ENCODE measurements at places on chromosomes 2 and 18.

DNA sequence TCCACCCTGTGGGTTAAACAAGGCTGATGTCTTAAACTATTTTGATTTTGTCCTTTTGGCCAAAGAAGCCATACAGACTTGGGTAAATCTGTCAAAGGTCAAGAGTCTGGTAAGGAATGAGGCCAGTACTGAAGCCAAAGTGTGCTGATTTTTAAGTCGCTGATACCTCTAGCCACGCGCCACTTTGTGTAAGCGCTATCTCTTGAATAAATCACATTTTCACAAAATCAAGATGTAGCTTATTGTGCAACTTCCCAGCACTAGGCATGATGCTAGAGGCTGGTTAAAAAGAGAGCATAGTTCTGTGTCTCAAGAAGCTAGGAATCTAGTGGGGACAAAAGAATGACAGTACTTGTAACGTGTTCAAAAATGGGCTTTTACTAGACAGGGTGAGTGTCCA is 510.6 kb upstream of the RAB6C start:
- no peak for ATAC-seq

- no peak for ATAC-seq
These were observed 17.9 kb upstream of the RMC1 start for GRCh38 chr18:23485386-23485785.

DNA sequence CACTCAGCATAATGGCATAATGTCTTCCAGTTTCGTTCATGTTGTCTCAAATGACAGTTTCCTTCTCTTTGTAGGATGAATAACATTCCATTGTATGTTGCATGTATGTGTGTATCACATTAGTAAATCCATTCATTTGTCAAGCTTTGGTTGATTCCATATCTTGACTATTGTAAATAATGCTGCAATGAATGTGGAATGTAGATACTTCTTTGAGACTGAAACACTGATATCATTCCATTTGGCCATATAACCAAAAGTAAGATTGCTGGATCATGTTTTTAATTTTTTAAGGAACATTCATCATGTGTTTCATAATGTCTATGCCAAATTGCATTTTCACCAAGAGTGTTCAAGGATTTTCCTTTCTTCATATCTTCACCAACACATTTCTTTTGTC is 1711.4 kb upstream of the PIK3C3 start:
- ATAC-seq = no peak

DNA sequence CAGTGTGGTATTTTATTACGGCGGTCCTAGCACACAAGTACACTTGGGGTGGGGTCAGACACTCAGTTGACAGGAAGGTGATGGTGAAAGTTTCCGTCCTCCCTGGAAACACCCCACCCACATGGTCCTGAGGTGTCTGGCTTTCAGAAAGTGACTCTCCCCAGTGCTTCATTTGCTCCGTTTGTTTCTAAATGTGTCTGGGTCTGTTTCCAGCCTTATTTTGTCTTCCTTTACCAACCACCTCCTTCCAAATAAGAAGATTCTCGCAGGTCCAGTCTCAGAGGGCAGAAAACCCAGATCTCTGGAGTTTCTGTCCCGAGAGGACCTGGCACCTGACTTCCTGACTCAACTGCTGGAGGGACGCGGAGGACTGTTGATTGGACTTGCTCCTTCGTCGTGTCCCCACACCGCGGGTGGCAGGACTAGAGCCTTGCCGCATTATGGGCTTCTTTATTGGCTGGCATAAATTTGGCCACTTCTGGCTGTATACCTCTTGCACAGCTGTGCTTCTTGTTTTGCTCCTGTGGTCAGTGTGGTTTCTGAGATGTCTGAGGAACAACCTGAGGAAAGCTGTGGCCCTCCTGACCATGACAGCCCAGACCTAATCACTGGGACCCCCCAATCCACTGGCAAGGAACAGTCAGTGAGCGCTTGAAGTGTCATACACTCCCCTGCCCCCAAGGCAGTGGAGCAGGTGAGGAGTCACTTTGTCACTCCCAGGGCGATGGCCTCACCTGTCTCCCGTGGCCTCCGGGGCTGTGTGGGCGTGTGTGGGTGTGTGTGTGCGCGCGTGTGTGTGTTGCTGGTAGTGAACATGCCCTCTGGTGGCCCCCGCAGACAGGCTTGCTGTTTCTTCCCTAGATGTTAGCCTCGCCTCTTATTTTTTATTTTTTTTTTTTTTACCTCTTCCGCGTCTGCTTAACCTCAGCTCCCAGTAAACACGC is 45.6 kb downstream of the MEX3C start:
- no peak for ATAC-seq

DNA sequence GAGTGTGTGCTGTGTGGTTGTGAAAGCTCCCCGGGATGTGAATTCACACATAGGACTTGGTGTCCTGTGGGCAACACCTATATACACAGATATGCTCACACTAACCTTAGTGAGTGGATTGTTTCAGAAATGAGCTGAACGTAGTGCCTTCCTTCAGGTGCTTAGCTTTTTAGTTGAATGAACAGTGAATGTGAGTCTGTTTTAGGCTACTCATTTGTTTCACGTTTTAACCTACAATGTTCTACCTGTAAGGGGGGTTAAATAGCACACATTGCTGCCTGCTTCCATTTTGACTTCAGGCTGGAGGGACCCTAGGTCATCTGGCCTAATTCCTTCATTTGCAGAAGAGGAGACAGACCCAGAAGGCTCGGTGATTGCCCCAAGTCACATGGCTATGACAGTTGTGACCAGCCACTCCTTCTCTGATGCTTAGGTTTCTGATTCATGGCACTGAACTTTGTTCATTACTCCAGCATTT is 1.0 kb downstream of the PLEK start:
- no peak for ATAC-seq

DNA sequence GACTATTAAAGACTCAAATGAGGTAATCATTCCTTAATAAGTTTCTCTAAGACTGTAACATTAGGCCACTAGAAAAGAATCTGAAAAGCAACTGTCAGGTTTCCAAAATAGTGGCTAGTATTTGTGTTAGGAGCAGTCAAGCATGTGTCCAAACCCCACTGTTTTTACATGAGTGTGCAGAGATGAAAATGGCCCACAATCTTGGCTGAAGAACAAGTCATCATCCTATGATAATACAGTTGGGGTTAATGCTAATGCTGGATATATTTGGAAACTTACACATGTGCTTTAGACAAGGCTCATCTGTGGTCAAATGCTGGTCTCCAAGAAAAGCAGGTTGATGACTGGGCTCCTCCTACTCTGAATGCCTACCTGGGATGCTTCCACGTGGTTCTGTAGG is 73.6 kb downstream of the MAIP1 start:
- ATAC-seq = no peak

DNA sequence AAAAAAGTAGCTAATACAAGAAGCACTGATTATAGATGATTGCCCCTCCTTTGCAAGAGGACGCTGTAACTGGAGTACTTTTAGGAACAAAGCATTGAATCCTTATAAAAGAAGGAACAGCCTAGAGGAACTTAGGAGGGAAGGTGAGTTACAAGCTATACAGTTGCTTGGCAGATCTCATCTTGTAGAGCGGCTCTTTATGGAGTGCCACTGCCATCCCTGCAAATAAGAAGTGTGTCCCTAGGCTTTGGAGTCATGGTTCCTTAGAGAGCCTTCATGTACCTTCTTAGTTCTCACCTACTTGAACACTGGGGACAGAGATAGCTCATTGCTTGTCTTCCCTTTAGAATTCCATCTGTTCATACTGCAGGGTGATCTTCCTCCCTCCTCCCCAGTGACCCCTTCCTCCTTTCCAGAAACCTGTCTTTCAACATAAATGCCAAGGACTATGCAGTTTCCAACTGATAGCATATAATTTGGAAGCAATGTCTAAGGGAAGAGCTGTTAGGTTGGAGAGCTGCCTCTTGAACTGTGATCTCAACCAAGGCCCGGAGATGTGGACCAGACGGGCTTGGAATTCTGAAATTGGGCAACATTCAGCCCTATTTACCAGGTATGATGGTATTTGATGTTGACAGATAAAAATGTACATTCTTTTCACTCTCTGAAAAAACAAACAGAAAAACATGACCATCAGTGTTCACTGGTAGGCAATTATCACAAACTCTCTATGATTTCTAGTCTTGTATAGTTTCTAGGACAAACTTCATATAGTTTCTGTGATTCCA is 7.5 kb downstream of the FMNL2 start:
- ATAC-seq = no peak

GRCh38 chr18:22063102-22063501 is 106.3 kb upstream of the GATA6 start:
- ATAC-seq = no peak

- ATAC-seq = no peak
These were observed 106.3 kb downstream of the EPHA4 start for GRCh38 chr2:221465776-221466175.

- ATAC-seq = no peak
These were observed 44.4 kb upstream of the CCDC68 start for GRCh38 chr18:55003695-55004094.

- ATAC-seq = no peak
These were observed 95.0 kb downstream of the HDAC4 start for GRCh38 chr2:239305771-239306170.

GRCh38 chr18:59267503-59268126 is 5.6 kb downstream of the RAX start:
- ATAC-seq = no peak

DNA sequence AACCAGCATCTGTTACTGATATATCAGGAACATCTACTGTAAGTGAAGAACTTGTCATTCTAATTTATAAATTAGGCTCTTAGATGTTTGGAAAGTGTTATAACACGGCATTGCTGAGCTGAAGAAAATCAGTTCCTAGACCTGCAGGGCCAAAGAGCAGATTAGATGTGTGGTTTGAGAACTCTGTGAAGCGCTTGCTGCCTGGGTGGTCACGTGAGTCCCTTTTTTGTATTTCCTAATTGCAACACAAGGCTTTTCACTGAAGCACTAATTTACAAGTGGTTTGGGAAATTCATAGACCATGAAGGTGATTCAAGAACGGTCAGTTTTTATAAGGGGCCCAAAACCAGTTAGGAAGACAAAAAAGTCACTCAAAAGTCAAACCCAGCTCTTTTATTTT is 106.9 kb upstream of the SP3 start:
- no peak for ATAC-seq

GRCh38 chr18:2188258-2188657 is 383.0 kb downstream of the METTL4 start:
- ATAC-seq = no peak

GRCh38 chr2:16853088-16853487 is 187.5 kb upstream of the CYRIA start:
- ATAC-seq = no peak

DNA sequence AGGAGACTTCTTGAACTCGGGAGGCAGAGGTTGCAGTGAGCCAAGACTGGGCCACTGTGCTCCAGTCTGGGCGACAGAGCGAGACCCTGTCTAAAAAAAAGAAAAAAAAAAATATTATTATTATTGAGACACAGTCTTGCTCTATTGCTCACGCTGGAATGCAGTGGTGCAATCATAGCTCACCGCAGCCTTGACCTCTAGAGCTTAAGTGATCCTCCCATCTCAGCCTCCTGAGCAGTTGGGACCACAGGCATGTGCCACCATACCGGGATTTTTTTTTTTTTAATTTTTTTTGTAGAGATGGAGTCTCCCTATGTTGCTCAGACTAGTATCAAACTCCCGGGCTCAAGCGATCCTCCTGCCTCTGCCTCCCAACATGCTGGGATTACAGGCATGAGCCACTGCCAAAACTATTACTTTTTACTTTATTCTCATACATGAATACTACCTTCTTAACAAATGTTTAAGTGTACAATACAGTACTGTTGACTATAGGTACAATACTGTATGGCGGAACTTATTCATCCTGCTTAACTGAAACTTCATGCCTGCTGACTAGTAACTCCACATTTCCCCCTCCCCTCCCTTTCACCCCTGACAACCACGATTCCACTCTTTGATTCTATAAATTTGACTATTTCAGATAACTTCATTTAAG is 15.5 kb downstream of the FBXO11 start:
- no peak for ATAC-seq

DNA sequence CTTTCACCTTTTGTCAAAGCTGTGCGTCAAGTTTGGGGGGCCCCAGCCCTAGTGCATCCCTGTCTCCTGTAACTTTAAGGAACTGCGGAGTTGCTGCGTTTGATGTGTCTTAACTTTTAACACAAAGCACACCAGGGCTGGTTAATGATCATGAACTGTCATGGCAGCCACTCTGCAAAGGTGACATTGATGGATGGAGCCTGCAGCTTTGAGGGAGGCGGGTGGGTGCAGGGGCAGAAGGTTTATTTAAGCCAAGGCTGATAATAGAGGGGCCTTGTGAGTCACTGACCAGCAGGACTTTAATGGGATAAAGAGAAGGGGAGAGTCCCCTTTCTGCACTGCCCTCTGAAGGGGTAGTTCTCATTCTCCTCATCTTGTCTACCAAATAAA is 190.2 kb upstream of the GATA6 start:
- no peak for ATAC-seq

GRCh38 chr18:79507546-79508480 is 112.1 kb downstream of the NFATC1 start:
- peak; percentile 83 for ATAC-seq

DNA sequence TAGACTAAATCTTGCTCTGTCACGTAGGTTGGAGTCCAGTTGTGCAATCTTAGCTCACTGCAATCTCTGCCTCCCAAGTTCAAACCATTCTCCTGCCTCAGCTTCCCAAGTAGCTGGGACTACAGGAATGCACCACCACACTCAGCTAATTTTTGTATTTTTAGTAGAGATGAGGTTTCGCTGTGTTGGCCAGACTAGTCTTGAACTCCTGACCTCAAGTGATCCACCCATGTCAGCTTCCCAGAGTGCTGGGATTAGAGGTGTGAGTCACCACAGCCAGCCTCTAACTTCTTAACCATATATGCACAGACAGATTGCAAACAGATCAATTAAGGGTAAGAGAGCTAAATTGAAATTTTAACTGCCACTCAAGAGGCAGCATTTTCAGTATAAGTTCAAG is 22.1 kb upstream of the CNGA3 start:
- no peak for ATAC-seq

DNA sequence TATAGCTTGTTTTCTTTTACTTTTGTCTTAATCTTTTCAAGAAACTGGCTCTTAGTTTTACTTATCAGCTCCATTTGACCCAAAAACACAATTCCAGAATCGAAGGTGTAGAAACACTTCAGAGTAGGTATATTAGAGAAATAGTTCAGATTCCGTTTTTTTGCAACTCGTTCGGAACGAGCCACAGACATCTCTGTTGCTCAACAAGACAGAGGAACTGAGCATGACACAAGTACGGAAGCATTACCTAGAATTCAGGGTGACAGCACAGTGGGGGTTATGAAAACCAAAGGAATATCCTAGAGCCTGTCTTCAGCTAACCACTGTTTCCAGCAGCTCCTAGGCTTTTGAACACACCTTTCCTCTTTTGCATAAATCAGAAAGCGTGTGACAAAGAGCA is 5.0 kb downstream of the HRH4 start:
- no peak for ATAC-seq

- peak; percentile 34 for ATAC-seq
These were observed 118.8 kb downstream of the MGAT5 start for GRCh38 chr2:134372611-134373131.

All from gastroesophageal sphincter (tissue), 4 donors.